ENCODE measurements at places on chromosomes 12 and 14.

- no peak for DNase-seq
Observed at GRCh38 chr12:113260127-113260526, 38.9 kb downstream of the TPCN1 start.

DNA sequence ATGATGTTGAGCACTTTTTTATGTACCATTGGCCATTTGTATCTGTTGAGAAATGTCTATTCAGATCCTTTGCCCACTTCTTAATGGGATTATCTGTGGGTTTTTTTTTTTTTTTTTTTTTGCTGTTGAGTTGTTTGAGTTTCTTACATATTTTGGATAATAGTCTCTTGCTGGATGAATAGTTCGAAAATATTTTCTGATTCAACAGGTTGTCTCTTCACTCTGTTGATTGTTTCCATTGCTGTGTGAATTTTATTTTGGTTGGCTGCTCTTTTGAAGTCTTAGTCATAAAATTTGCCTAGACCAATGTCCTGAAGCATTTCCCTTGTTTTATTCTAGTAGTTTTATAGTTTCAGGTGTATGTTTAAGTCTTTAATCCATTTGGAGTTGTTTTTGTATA lies 64.5 kb downstream of the CAND1 start:
- DNase-seq: no peak

DNA sequence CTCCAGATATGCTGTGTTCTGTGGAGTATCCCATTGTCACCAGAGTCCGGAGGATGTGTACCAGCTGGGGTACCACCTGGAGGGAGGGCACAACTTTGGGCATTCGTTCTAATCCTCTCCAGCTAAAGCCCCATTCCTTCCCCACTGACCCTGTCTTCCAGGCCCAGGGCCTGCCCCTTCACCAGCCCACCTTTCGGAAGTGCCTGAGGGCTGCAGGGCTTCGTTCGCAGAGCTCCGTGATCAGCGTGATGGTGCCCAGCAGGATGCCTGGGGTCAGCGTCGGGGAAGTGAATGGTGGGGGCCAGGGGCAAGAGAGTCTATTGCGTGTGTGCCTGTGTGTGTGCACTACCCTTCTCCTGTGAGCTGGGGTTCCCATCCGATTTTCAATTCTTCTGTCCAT lies 2.0 kb downstream of the AP1G2 start:
- no peak for DNase-seq

- DNase-seq: no peak
Observed at GRCh38 chr12:7750350-7750749, 3.2 kb upstream of the CLEC4C start.

DNA sequence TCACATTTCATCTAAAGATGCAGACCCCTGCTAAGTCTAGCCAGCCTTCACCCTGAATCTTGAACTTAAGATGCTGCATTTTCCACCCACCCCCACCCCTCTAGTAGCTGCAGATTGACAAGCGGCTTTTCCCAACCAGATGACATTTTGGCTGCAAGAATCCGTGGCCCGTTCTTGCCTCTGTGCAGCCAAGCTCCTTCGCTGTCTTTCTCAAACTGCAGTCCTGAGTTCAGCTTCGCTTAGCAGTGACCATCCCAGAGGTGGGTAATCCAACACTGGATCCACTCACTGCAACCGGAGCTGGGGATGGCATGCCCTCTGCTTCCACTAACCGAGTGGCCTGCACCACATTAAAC lies 765 bp upstream of the NFYB start:
- DNase-seq: peak; percentile 39

DNA sequence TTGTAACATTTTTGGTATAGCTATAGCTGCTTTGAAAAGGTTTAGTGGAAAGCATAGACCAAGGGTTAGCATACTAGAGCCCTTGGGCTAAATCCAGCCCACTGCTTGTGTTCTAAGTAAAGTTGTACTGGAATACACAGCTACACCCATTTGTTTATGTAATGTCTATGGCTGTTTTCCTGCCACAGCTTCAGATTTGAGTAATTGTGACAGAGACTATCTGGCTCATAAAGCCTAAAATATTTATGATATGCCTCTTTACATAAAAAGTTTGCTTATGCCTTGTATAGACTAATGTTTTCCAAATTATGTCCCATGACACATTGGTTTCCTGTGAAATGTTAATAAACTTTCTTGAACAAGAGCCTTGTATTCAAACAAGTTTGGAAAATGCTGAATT lies 234.8 kb upstream of the ATP2B1 start:
- no peak for DNase-seq

GRCh38 chr14:76584271-76584702 lies 177.0 kb upstream of the VASH1 start:
- DNase-seq: no peak

- DNase-seq: no peak
Observed at GRCh38 chr12:48447755-48448154, 24.6 kb upstream of the ANP32D start.

DNA sequence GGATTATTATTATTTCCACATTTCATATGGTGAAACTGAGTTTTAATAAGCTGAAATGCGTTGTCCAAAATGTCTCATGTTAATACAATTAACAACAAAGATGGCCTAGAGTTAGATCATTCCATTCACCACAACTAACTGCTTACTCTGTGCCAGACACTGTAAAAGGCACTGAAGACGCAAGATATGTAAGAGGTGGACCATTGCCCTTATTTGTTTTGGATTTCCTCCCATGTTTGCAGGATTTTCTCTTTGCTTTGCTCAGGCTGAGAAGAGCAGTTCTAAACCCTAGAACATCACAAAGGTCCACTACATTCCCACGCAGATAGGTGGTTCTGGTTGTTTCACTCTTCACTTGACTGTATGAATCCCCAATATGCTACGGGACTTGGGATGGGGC lies 324.4 kb upstream of the KITLG start:
- DNase-seq: no peak

- no peak for DNase-seq
Observed at GRCh38 chr14:95346820-95347219, 27.1 kb upstream of the CLMN start.

DNA sequence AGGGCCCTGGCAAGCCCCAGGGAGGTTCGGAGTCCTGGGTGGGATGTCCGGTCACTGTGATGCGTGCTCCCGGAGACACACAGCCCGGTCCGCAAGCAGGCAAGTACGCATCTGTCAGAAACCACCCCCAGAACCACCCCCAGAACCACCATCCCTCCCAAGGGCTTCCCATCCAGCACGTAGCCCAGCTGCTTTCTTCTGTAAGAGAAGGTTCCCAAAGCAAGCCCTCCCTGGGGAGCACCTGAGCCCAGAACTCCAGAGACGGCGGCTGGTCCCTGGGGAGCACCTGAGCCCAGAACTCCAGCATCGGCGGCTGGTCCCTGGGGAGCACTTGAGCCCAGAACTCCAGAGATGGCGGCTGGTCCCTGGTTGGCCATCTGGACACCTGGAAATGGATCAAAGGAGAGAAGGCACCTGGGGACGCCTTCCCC lies 2.6 kb upstream of the FBRSL1 start:
- DNase-seq: no peak

DNA sequence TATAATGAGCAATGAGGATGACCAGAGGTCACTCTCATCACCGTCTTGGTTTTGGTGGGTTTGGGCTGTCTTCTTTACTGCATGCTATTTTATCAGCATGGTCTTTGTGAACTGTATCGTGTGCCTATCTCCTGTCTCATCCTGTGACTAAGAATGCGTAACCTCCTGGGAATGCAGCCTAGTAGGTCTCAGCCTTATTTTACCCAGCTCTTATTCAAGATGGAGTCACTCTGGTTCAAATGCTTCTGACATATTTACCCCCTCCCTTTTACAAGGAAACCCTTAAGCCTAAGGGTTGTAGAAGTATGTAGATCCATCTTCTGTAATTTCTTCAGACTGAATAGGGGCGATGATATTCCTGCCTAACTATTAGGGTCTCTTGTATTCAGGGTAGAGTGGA lies 8.4 kb downstream of the IFI27L1 start:
- no peak for DNase-seq

DNA sequence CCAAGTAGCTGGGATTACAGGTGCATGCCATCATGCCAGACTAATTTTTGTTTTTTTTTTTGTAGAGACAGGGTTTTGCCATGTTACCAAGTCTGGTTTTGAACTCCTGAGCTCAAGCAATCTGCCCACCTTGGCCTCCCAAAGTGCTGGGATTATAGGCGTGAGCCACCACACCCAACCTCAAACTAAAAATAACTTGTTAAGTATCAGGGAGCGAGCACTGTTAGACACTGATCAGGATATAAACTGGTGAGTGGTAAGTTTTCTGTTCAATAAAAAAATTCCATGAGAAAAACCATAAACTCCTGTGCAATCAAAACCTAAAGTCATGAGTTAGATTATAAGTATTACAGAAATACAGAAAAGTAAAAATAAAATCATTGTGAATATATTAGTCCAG lies 44.6 kb upstream of the SYCP3 start:
- no peak for DNase-seq

GRCh38 chr14:51727526-51727925 lies 75.8 kb downstream of the FRMD6 start:
- DNase-seq: no peak

DNA sequence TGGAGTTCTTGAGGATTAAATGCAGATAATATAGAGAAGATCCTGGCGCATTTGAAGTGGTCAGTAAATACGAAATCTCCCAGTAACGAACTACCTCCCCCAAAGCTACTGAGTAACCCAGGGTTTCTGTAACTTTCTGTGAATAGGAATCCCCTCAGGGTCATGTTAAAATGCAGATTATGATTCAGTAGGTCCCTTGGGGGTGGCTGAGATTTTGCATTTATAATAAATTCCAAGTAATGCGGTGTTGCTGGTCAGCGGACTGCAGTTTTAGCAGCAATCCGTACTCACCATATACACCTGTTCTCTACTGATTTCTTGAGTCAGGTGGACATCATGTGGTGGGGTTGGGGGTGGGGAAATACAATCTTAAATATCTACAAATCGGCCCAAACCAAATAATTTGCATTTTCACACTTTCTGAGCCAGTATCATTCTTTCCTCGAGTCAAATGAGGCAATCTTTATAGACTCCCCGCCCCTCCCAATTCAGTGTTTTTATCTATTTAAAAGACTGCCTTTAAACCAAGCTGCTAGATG lies 868 bp downstream of the SPATA7 start:
- no peak for DNase-seq

GRCh38 chr12:112175361-112176155 lies 50.2 kb downstream of the TRAFD1 start:
- no peak for DNase-seq

GRCh38 chr12:108717243-108717642 lies 14.1 kb downstream of the CORO1C start:
- DNase-seq: no peak

- DNase-seq: no peak
Observed at GRCh38 chr12:57723630-57723962, 14.9 kb downstream of the AGAP2 start.

GRCh38 chr14:55477680-55478079 lies 37.3 kb upstream of the TBPL2 start:
- peak; percentile 14 for DNase-seq

Data from putamen (tissue), 1 donor.